ENCODE measurements at places on chromosomes 5 and 9.

DNA sequence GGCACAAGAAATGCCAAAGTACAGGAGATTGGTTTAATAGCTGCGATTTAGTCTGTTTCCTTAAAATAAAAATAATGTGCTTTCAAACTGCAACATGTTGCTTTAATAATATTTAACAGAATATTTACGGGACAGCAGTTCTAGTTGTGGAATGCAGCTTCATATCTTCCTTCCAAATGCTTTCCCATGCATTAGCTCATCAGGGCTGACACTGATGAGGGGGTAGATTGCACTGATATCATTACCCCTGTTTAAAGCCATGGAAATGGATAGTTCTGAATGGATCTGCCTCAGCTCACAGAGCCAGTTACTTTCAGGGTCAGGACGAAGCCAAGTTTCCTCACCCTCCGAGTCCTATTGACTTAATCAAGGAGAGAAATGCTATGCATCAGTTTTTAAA, 93.2 kb upstream of the OSMR start:
- no peak for DNase-seq

GRCh38 chr9:14207352-14207995, 106.5 kb downstream of the NFIB start:
- no peak for DNase-seq

DNA sequence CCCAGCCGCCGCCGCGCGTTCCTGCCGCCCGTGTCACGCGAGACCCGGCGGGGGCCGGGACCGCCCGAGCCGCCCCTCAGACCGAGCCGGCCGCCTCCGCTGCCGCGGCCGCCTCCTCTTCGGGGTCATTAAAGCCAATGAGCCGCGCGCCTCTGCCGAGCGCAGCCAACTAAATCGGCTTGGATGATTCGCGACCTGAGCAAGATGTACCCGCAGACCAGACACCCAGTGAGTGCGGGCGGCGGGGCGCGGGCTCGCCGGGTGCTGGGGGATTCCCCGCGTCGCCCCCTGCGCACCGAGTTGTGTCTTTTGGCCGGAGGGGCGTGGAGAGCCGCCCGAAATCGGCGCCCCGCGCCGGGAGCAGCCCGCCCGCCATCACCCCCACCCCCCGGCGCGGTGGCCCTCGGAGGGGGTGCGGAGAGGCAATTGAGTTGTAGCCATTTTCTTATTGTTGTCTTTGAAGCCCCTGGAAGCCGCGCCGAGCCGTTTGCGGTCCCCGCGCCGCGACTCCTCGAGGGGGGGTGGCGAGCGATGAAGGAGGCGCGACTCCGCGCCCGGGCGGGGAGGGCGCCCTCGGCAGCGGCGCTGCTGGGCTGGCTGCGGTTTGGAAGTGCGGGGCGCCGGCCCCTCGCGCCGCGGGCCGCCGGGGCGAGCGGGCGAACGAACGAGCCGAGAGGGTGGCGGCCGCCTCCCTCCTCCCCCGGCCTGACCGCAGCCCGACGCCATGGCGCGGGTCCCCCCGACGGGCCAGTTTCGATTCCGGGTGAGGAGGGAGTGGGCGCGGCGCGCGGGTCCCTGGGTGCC, 1.0 kb downstream of the TLE4 start:
- DNase-seq, result no peak

GRCh38 chr5:1641560-1642166, 117.9 kb upstream of the LPCAT1 start:
- peak; percentile 84 for DNase-seq

DNA sequence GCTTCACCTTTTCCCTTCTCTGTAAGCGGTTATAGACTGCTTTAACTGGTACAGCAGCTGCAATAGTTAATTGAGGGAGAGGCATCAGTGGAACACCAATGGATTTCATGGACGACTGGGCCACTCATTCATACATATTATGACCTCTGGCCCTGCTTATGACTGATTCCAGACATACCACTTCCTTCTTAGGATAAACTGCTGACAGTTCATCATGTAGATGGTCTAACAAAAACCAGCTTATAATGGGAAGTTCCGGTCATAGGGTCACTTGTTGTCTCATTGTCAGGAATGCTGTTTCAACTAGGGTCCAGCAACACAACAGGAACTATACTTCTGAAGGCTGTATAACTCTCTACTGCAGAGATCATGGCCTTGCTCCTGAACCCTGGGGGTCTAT, 265.2 kb upstream of the RASA1 start:
- no peak for DNase-seq

DNA sequence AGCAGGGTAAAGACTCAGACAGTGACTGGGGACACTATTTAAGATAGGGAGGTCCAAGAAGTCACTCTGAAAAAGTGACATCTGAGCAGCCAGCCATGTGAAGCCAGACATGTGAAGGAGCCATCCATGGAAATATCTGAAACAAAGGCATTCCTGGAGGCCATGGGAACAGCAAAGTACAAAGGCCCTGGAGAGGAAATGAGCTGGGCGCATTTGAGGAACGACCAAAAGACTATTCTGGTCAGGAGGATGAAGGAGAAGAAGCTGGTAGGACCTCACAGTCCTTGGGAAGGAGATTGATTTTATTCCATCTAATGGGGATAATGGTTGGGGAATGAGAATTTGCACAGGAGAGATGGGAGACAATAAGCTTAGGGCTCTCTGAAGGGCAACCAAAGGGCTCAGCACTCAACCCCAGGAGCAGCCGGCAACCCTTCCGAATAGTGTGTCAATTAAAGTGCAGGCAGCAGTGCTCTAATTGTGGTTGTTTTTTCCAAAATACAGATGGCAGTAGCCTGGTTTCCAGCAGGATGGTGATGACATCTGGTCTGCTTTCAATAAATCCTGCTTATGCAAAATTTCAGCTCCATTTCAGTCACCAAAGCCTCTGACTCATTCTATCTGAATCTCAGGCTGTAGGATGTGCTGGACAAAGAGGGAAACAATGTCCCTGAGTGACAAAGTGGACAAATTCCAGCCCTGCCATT, 26.7 kb downstream of the FOXI1 start:
- DNase-seq, result peak; percentile 81

DNA sequence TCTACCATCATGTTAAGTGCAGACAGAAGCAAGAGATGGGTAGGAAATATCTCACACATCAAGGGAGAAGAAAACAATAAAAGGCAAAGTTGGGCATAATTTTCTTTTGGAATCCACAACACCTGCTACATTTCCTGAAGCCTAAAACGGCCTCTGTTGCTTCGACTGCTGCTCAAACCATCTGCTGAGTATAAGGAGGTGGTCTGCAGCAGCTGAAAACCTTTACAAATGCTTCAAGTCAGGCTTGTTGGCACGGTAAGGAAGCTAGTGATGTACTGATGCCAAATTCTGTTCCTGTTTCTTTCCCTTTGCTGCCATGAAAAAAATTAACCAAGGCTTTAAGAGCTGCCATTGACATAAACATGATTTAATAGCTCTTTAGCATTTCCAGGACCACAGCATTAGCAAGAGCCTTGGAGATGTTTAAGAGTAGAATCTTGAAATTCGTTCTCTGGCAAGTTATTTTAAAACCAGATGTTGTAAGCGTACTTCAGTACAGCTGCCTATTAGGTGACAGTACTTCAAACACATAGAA, 75.6 kb downstream of the DMRTA1 start:
- no peak for DNase-seq

DNA sequence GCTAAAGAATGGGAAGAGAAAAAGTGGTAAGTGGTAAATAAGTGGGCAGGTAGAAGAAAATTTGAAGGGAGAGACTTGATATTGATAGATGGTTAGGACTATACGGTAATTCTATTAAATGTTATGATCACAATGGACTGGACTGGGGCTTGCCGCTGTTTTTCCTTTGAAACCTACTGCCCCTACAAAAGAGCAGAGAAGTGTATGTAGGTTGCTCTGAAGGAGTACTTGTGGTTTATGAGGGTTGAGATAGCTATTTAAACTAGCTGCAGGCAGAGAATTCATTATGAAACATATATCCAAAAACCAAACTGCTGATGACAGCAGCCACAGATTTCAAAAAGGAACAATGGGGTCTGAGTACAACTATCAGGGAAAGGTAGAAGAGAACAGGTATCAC, 16.8 kb upstream of the HK3 start:
- no peak for DNase-seq

Measured in DMS 273 treated with DMSO at 0.1 percent for 48 hours (cell line).